ENCODE measurements at places on chromosomes 5 and 9. TPM values are rescaled to one million over a fixed set of nuclear protein-coding genes. Genes with fewer than 3 reads are reported as not detected.

Gene IFNB1
- total RNA-seq = not detected

Gene MAMDC4
- total RNA-seq = 11.8 TPM

Gene GFI1B
- total RNA-seq = not detected

Gene SPINK7
- not detected for total RNA-seq

Gene PCDHAC1
- total RNA-seq = 26.3 TPM

Gene SV2C
- total RNA-seq = not detected

Gene ANKRD55
- not detected for total RNA-seq

Gene GLRA1
- total RNA-seq = not detected

Gene NIM1K
- not detected for total RNA-seq

Gene LIX1
- not detected for total RNA-seq

Gene CXCL14
- total RNA-seq = not detected

All from MCF 10A (cell line).